ENCODE measurements at places on chromosomes 16 and 17.
A peak's percentile ranks its signal among the peaks of the same experiment; 100 is the strongest.

GRCh38 chr17:64447526-64447925 is 1.4 kb upstream of the MILR1 start:
- DNase-seq = no peak

DNA sequence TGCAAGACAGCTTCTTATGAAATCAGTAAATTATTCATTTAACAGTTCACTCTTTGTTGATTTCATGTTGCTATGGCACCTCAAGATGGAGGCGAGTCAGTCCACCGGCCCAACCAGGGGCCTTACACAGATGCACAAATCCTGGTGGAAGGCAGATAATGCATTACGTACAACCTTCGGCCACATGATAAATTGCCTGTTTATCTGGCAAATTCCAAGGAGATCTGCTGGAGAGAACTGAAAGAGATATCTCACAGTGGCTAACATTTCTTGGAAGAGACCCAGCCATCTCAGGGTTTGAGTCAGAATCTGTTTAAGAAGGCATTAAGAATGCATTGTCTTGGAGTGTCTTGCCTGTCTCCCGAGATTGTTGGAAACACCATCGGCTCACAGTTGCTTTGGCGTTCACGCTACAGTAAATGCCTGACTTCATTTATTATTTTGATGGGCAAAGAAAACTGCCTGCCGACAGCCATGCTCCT is 225.6 kb downstream of the MSI2 start:
- no peak for DNase-seq

DNA sequence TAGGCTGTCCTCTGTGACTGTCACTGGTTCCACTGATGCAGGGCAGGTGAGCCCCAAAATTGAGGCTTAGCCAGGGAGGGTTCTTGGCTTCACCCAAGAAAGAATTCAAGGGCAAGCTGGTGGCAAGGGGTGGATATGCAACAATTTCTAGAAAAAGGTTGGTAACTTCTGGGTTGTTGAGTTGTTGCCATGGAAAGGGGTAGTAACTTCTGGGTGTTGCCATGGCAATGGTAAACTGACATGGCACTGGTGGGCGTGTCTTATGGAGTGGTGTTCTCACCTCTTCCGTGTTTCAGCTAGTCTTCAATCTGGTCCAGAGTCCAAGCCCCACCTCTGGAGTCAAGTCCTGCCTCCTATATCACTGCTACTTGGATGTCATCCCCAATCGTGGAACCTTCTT is 9.5 kb upstream of the GUCY2D start:
- DNase-seq = no peak

DNA sequence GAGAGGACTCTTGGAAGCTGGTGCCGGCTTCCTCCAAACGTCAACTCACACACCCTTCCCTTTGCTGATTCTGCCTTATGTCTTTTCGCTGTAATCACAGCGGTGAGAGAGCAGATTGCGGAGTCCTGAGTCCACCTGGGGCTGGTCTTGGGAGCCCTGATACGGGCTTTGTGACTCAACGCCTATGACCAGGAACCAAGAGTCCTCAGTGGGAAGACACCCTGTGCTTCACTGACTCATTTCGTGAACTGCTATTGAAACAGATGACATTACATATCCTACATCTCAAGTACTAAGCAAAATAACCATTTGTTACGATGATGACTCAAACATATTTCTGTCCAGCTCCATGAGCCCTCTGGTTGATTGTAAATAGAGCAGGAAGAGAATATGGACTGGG is 90.7 kb upstream of the CREBBP start:
- no peak for DNase-seq

GRCh38 chr16:2778630-2778958 is 1.5 kb upstream of the ELOB start:
- no peak for DNase-seq

- no peak for DNase-seq
Observed at GRCh38 chr17:2751491-2751890, 2.0 kb upstream of the CCDC92B start.

DNA sequence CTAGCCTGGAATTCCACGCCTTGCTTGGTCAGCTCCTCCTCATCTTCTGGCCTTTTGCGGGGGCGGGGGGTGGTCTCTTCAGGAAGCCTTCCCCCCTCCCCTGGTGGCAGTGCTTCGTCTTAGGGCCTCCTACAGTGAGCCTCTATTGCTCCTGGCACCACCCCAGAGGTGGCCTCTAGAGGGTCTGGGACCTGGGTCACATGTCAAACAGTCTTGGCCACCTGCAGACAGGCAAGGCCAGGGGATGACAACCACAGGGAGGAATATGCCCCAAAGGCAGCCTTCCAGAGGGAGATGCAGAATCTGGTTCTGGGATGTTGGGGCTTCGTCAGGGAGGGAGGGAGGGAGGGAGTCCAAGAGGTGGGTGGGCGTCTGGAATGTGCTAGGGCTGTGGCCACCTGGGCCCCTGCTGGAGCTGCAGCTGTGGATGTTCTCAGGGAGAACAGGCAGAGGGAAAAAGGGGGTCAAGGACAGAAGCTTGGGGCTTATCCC is 50.6 kb downstream of the SMPD3 start:
- DNase-seq = no peak

- no peak for DNase-seq
Observed at GRCh38 chr16:56858374-56858773, 6.6 kb upstream of the SLC12A3 start.

GRCh38 chr17:56481659-56482058 is 111.8 kb upstream of the NOG start:
- DNase-seq = no peak

DNA sequence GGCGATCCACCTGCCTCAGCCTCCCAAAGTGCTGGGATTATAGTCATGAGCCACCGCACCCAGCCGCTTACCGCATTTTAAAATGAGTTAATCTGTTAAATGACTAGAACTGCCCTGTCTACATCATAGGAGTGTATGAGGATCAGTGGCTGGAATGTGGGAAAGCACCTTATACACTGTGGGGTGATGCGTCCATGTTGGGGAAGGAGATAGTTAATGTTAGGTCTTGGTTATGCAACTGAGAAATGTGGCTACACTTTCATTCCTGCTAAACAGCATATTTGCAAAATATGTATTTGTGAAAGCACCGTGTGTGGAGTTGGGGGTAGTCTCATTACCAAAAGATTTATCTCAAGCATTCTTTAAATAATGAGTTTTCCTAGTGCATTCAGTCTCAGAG is 107.6 kb downstream of the SPACA3 start:
- DNase-seq = no peak

DNA sequence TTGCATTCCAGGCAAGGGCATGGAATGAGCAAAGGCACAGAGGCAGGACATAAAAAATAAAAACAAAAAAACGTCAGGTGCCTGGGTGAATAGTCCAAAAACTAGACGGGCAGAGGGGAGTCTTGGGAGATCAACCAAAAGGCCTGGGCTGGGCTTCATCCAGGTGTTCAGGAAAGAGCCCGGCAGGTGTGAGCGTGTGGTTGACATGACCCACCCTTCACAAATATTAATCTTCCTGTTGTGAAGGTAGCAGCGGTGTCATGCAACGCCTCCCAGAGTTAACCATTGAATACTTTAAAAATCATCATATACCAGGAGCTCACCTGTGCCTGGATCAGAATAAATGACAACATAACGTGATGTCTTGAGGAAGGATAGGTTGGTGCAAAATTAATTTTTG is 90.6 kb downstream of the USP22 start:
- no peak for DNase-seq

DNA sequence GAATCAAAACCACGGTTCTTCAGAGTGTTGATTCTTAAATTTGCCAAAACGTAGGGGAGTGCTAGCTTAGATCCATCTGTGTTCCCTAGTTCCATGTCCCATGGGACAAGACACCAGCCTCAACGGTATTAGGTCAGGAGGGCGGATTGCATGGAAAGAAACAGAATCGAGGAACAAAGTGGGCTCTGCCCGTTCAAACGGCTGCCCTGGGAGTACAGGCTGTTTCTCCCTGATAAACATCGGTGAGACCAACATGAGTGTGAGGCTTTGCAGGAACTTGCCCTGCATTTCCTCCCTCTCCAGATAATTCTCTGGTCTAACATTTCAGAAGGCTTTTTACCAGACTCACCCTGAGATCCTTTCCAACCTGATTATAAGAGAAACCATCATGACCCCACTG is 82.2 kb downstream of the MRM3 start:
- DNase-seq = no peak

DNA sequence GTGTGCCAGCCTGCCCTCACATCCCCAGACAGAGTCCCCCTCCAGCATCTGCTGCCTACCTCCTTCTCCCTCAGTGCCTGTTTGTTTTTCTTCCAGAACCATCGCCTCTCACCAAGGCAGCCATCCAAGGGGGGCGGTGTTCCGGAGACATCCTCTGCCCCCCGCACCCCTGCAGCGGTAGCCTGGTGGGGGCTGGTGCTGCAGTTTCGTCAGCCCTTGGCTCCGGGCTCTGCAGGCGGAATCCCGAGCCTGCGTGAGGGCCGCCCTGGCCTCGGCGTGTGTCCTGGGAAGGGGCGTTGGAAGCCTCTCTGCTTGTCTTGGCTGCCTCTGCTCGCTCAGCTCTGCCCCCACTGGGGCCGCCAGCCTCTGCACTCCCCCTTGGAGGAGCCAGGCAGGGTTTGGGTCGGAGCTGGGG is 126.0 kb upstream of the CIBAR2 start:
- DNase-seq = peak; percentile 51

DNA sequence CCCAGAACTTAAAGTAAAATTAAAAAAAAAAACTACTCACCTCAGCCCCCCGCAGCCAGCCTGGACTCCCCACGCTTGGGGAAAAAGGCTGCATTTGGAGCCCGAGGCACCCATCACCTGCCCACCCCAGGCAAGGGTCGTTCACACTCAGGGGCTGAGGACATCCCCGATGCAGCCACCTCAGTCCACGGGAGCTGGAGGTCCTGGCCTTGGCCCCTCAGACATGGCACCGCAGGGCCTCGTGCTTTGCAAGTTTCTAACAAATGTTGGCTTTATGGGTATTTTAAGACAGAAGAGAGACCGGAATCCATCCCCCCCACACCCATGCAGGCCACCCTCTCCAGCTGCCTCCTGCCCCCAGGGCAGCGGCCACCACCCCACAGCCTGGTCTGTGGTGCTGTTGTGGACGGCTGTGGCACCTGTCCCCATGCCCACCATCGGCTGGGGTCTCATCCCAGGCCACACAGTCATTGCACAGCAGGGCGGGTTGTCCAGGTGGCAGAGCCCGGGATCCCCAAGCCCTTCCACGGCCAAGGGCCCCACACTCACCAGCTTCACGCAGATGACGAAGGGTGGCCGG is 116.4 kb upstream of the ZNF750 start:
- no peak for DNase-seq

DNA sequence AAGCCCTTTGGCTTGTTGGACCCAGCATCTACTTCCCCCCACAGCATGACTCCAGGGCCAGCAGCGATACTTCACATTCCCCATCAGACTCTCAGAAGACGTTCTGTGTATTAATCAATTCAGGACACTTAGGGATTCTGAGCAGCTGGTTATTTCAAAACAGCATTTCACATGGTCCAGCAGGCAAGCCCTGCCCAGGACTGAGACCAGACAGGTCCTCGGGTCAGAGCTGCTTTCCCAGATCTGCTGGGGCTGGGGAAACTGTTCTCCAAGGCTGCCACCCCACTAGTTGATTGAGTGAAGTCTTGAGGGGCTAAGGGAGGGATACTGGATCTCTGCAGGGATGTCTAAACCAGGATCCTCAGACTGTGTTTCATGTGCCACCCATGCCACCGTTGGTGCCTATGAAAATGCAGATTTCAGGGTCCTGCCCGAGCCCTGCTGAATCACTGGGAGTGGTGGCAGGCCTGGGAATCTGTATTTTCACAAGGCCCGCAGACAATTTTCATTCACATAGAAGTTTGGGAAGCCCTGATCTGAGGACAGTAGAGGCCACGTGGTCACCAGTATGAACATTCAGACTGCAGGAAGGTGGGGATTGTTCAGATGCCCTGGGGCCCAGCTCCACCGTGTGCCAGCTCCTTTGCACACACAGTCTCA is 40.6 kb upstream of the CDH5 start:
- no peak for DNase-seq
